ENCODE measurements at places on chromosomes 6 and 20. TPM values are rescaled to one million over a fixed set of nuclear protein-coding genes. Genes with fewer than 3 reads are reported as not detected.

Gene C6orf141
- polyA plus RNA-seq: 3.0 TPM

DNA sequence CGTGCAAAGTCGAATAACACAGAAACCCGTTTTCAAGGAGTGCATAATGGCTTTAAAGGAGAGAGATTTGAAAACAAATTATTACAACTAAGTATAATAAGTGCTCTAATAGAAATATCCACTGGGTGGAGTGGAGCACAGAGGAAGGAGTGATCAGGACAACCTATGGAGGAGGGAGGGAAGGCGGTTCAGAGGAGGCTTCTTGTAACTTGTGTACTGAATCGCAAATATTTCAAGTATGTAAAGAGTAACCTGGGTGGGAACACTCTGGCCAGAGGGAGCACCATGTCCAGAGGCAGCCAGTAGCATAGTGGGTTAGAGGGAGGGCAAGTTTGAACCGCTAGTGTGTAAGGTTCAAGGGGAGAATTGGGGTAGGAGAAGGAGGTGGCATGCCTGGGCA lies 21.6 kb upstream of the TNFAIP3 start:
- DNase-seq: no peak

DNA sequence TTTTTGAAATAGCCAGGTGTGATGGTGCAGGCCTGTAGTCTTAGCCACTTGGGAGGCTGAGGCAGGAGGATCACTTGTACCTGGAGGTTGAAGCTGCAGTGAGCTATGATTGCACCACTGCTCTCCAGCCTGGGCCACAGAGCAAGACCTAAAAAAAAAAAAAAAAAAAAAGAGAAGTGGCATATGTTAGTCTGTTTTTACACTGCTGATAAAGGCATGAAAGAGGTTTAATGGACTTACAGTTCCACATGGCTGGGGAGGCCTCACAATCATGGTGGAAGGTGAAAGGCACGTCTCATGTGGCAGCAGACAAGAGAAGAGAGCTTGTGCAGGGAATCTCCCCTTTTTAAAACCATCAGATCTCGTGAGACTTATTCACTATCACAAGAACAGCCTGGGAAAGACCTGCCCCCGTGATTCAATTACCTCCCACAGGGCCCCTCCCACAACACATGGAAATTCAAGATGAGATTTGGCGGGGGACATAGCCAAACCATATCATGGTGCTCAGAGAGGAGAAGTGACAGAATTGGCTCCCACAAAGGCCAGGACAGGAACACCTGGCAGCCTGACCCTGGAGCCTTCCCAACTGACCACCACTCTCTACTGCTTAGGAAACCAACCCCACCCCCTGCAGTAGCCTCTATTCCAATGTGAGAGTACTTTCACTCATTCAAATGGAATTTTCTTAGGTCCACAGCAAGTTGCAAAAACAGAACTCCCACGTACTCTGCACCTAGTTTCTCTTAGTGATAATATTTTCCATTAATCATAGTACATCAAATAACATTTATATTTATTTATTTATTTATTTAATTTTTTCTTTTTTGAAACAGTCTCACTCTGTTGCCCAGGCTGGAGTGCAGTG lies 29.8 kb downstream of the ARHGAP40 start:
- DNase-seq: no peak

- DNase-seq: no peak
Measured at GRCh38 chr6:34891296-34891695, 2.2 kb downstream of the ANKS1A start.

GRCh38 chr6:143882401-143882930 lies 18.2 kb downstream of the ZC2HC1B start:
- DNase-seq: peak; percentile 88

DNA sequence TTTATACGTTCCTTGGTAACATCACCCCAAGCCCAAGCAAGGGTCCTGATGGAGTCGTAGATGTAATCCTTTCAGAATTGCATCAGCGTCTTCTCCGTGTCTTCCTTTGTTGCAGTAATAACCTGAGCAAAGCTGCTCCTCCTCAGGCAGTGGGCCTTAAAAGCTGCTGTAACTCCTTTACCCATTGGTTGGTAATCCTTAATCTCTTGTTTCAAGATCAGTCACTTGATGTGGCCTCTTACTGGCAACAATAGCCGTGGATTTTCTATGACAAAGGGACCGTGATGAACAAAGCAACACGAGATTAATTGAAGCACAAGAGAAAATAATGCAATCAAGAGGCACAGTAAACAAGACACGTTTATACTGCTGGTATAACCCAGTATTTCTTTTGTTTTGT lies 44.6 kb downstream of the ALDH5A1 start:
- DNase-seq: no peak

GRCh38 chr6:137610702-137611101 lies 116.5 kb upstream of the OLIG3 start:
- DNase-seq: no peak

Measured in hindlimb muscle (tissue), 1 donor.